ENCODE measurements at places on chromosomes 6 and 20.

DNA sequence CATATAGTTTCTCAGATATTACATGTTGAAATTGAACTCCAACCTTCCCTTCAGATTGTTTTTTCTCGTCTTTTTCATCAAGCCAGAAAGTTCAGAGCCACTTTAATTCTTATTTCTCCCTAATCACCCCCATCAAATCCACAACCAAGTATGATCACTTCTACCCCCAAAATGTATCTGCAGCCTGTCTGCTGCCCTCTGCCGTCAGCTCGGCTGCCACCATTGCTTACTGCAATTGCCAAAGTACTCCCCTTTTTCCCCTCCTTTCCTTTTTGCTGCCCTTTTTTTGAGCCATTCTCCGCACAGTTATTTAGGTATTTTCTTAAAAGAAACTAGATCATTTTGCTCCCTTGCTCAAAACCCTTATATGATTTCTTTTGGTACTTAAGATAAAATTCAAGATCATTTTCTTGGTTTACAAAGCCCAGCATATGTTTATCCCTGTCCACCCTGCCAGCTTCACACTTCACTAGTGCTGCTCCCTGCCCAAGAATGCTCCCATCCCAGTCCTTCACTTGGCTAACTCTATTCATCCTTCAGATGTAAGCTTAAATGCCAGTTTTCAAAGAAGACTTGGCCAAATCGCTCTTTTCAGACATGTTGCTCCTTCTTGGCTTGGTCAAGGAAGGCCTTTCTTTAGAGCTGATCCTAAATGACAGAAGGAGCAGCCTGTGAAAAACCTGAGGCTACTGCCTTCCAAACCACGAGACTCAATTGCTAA is 63.7 kb downstream of the SH3BGRL2 start:
- no peak for DNase-seq

- DNase-seq: no peak
These were observed 59.2 kb downstream of the SYNJ2 start for GRCh38 chr6:158040804-158041347.

DNA sequence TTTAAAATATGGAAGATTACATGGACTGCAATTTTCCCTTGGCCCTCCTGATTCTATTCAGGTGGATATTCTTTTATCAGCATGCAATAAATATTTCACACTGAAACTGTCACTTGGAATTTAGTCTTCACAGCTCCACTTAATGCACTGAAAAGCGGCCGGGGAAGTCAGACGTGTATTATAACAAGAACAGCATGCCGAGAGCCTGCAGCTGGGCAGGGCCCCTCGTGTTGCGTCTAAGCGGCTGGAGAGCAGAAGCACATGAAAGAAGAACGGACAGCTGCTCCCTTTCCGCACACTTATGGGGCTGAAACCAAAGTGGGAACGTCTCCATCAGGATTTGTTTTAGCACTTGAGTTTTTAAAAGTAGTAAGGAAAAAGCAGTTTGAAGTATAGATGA is 57.2 kb downstream of the LYRM4 start:
- no peak for DNase-seq

DNA sequence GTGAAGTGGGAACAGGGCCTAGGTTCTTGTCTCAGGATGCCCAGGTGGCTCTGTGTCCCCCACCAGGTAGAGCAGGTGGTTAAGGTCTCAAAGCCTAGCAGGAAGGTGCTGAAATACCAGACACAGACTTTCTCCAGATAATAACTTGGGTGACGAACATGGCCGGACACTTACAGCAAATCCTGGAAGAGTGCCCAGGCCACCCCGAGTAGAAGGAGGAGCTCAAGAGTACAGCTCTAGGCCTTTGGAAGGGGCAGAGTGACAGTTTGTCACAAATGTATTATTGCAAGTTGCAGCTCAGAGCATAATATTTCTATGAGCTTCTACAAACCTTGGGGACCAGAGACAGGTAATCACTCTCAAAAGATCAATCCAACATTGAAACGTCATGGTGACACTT is 251.6 kb upstream of the SOX4 start:
- DNase-seq: no peak

- no peak for DNase-seq
These were observed 59.0 kb downstream of the HIVEP1 start for GRCh38 chr6:12071064-12071615.

DNA sequence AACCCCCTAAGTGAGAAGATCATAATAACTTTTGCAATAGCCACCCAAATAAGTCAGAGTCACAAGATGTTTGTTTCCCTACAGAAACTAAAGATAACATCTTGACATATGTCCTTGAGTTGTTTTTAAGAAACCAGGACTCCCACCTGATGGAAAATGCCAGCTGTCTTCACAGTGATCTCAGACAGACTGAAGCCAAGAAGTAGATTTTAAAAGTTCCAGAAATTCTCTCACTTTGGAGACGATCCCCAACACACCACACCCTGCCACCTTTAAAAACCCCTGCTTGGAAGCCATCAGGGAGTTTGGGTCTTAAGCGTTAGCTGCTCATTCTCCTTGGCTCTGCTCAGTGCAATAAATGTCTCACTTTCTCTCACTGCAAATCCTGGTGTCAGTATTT is 63.0 kb downstream of the GPR6 start:
- DNase-seq: no peak

GRCh38 chr6:34497411-34497810 is 31.5 kb downstream of the PACSIN1 start:
- DNase-seq: no peak

- DNase-seq: no peak
These were observed 652.8 kb upstream of the CITED2 start for GRCh38 chr6:140027219-140027618.

DNA sequence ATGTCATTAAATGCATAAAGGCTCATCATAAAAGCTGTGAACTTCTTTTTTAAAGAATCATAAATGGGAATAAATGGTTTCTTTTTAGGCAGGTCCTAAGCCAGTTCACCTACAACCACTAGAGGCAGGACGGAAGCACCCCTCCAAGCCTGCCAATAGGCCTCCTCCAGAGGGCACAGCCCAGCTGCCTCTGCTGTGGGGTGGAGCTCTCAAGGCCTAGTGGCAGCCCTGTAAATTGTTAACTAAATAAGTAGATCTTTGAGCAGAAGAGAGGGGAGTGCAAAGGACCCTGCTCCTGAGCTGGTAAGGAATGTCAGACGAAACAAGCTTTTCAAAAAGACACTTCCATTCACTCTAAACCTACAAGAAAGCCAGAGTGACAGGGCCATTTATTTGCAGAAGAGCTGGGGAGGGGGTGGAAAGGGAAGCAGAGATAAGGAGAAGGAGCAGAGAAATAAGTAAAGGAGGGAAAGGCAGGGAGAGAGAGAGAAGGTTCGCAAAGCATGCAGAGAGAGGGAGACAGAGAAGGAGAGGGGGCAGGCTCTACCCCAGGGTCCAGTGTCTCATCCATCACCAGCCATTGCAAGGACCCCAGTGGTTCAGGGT is 18.0 kb upstream of the MAFB start:
- no peak for DNase-seq

- no peak for DNase-seq
These were observed 374.3 kb downstream of the LMBRD1 start for GRCh38 chr6:69422475-69422874.

DNA sequence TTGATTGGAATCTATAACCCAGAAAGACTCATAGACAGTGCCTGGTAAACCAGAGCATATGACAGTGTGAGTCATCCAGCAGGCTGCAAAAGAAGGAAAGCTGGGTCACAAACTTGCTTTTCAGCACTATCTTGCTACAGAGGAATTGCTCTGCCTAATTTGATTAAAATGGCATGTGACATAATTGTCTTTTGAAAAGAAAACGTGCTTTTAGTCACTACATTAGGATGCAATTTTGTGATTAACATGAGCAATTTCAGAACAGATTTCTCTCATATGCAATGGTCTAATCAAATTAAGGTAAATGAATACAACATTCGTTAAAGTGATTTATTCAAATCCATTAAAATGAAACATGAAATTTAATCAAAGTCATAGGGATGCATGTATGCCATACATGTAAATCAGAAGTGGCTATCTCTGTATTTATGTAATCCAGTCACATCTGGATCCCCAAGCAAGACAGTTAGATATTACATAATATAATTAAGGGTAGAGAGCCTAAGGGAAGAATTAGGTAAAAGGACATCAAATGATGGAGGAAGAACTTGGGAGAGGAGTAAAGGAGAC is 400.0 kb upstream of the HTR1E start:
- no peak for DNase-seq

DNA sequence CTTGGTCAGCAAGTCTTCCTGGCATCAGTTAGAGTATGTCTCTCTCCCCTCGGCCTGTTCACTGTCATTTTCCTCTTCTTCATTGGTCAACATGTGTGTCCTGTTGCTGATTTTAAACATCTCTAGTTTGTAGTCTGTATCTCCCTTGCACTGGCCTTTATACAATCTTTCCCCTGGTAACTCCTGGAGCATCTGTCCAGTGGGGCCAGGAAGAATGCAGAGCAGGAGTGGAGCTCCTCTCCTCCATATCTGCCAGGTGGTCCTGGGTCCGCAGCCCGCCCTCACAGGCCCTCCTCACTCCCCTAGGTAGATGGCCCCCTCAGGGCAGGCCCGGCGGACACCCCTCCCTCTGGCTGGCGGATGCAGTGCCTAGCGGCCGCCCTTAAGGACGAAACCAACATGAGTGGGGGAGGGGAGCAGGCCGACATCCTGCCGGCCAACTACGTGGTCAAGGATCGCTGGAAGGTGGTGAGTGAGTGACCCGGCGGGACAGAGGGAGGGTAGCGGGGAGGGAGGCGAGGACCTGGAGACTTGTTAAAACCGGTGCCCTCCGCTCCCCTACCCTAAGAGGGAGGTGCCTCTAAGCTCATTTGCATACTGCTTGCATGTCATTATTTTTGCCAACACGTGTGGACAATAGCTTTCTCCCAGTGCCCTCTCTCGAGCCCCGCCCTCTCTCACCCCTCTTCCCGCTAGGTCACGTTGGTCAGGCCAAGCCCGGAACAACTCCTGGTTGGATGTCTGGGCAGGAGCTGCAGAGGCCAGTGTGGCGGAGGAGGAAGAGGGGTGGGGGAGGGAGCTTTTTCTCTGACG is 3.2 kb downstream of the TTBK1 start:
- DNase-seq: no peak

DNA sequence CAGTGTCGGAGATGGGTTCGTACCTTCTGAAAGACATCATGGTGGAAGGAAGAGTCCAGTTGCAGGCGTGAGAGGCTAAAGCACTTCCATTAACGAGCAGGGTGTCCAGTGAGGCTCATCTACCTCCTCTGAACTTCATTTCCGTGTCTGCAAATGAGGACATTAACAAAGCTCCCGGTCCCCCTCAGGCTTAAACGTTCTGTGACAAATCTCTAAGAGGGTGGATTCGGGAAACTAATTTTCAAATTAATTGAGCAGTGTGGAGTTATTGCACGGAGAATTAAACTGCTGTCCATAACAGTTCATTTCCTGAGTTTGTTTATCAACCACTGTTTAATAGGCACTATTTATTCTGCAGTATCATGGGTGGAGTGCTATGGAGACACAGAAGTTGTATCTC is 68.2 kb downstream of the TRMT6 start:
- no peak for DNase-seq

- DNase-seq: no peak
These were observed 335.7 kb downstream of the NRN1 start for GRCh38 chr6:5670811-5671561.

DNA sequence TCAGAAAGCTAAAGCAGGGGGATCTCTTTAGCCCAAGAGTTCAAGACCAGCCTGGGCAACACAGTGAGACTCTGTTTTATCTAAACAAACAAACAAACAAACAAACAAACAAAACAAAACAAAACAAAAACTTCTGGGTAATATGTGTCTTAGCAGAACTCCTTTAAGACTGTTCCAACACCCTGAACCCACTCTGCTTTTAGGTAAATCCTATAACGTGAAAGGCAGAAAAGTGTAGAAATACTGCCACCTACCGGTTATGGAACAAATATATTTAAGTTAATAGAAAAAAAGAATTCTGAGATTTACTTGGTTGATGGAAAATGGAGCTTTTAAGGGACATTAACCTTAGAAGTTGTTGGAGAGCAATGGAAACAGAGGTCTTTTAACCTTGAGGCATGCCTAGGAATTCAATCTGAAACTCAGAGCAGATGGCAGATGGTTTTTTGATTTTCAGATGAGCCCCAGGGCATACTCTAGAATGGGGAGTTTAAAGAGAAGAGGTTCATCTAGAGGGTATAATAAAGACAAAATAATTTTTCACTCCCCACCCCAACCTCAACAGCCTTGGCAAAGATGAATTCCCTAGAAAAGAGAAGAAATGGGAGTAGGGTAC is 38.5 kb downstream of the SOD2 start:
- no peak for DNase-seq

- DNase-seq: no peak
These were observed 49.2 kb downstream of the CDKAL1 start for GRCh38 chr6:20583444-20583800.

GRCh38 chr20:8152183-8152582 is 20.1 kb downstream of the PLCB1 start:
- no peak for DNase-seq

- no peak for DNase-seq
These were observed 58.6 kb downstream of the RPS12 start for GRCh38 chr6:132872923-132873322.

DNA sequence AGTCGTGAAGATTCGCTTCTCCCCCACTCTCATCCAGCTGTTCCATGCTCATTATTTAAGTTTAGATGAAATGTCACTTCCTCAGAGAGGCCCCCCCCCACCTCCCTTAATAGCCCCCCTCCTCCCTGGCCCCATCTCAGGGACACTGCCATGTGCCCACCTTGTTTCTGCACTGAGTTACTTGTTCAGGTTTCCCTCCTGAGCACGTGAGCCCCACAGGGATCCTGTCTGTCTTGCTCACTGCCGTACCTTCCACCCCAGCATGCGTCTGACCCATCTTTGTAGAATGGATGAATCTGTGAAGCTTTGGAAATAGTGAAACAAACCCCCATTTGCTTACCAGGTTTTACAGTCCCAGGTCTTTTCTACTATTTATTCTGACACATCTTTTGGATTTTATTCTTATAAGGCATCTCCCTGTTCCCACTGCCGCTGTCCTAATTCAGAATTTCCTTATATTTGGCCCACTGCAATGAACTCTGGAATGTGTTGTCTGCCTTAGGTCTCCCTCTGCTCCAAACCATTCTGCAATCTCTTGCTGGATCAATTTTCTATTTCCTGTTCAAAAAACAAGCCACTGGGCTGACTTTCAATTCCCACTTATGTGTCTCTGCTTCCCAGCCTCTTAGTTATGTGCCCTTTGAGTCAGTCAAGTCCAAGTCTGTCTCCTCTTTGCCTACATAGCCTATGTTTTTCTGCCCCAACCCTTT is 136.5 kb upstream of the ECI2 start:
- no peak for DNase-seq

GRCh38 chr6:4327841-4328240 is 192.5 kb upstream of the ECI2 start:
- DNase-seq: no peak

GRCh38 chr6:39791850-39792539 is at the start of gene DAAM2:
TSS of gene DAAM2 (plus strand) at chr6:39792376. CDS start at chr6:39856303, 63,927 bp downstream.
- no peak for DNase-seq

Measured in activated CD8-positive, alpha-beta memory T cell treated with anti-CD3 and anti-CD28 coated beads, Interleukin-2, amount 50 U/mL, for 4 hours (primary cell).